ENCODE measurements at places on chromosomes 5 and 9.

DNA sequence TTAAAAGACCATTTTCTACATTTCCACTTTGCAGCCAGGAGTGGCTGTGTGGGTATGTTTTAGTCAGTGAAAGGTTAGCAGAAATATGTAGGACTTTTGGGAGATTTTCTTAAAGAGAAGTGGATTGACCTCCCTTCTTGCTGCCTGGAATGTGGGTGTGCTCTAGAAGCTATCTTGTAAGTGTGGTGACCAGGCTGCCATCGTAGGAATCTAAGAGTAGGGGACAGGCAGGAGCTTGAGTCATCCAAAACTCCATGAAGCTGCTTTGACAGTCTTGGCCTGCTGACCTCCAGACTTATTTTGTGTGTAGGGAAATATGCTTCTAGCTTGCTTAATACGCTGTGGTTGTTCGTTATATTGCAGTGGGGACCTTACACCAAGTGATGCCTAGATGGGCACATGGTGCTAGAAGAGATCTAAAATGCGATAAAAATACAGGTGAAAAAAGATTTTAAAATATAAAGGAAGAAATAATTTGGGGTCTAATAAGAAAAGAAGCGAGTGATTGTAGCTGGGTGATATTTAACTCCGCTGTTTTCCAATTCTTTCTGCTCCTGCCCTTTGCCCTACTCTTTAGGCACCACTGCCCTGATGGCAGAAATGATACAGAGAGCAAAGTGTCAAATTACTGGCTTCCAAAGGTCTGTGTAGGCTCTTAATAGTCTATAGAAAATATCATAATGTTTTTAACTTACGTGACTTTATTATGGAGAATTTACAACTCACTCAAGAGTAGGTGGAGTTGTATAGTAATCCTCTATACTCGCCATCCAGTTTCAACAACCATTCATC, 298.2 kb upstream of the ZNF608 start:
- DNase-seq, result no peak

- no peak for DNase-seq
These were observed 776.7 kb downstream of the DTWD2 start for GRCh38 chr5:118211606-118212005.

DNA sequence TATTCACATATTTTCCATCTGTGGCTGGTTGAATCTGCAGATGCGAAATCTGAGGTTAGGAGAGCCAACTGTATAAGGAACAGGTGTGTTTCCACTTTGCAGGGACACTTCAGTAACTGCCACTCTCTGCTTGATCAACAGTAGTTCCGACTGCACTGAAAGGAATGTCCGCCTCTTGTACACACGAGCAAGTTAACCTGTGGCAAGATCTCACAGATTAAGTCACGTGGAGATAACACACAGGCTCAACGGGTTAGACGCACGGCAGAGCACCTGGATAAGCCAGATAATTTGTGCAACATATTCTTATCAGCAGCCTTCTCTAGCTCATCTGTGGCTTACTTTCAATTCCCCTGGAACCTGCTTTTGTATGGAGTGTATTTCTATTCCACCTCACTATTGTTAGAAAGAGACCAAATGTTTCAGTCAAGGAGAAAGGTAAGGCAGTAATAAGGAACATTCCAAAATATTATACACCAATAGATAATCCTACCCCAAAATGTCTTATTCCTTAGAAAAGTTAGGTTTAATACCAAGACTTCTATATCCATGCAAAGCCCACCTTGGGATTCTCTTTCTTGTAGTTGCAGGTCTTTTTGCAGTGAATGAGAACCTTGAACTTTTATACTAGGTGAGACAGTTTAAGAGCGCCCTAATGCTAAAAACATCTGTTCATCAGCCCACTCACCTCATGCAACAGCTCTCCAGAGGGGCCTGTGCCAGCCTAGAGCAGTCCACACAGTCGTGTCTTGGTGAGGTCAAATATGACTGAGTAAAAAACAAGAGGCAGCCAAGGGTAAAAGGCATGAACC, 6.5 kb upstream of the C9 start:
- no peak for DNase-seq

DNA sequence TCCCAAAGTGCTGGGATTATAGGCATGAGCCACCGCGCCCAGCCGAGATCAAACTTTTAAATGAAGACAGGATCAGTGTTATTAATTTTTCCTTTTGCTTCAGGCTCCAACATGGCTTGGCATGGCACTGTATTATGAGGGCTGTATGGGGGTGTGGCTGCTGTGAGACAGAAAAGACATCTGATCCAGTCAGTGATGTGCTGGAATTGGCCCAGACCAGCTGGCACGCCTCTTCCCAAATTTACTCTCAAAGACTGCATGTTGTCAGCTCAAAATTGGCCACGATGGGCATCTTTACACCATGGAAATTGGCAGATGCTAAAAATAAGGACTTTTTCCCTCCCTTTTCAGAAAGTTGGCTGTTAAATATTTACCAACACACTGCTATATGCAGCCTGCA, 12.1 kb upstream of the COL27A1 start:
- no peak for DNase-seq

- no peak for DNase-seq
These were observed 1.0 kb upstream of the TSLP start for GRCh38 chr5:111070272-111071134.

DNA sequence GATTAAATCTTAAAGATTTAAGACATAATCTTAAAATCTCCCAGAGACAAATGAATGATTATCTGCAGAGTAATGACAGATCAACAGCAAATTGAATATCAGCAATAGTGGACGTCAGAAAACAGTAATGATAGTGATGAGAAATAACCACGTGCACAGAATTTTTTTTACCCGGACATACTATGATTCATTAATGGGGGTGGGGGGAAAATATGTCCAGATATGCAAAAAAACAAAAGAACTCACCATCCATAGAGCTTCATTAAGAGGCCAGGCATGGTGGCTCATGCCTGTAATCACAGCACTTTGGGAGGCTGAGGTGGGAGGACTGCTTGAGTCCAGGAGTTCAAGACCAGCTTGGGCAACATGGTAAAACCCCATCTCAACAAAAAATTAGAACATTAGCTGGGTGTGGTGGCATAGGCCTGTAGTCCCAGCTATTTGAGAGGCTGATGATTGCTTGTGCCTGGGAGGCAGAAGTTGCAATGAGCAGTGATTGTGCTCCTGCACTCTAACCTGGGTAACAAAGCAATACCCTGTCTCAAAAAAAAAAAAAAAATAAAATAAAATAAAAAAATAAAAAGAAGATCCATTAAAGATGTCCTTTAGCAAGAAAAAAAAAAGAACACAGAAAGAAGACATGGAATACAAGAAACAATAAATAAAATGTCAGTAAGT, 30.9 kb upstream of the SHOC1 start:
- DNase-seq, result no peak

DNA sequence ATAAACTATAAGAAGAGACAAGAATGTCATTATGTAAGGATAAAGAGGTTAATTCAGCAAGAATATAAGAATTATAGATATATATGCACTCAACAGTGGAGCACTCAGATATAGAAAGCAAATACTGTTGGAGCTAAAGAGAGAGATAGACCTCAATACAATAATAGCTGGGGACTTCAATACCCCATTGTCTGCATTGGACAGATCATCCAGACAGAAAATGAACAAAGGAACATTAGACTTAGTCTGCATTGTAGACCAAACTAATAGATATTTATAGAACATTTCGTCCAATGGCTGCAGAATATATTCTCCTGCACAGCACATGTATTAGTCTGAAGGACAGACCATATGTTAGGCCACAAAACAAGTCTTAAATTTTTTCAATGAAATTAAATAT, 777.1 kb downstream of the CDH18 start:
- DNase-seq, result no peak

- peak; percentile 47 for DNase-seq
These were observed 86.2 kb downstream of the PTPN3 start for GRCh38 chr9:109411798-109412352.

GRCh38 chr5:30880514-30880913, 313.0 kb upstream of the CDH6 start:
- no peak for DNase-seq

DNA sequence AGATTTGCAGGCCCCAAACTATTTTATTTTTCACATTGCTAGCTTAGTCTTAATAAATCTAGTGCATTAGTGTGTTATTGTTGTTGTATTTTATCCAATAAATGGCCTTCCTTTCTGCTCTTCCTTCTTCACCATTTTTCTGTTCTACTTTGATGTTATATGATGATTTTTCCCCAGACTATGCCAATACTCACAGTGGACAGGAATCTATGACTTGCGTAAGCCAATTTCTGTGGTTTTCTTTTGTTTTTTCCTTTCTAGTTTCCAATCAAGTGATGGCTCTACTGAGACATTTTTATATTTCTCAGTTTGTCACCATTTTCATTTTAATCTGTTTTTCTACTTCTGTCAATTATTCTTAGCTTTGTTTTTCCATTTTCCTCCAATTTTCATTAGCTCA, 106.8 kb upstream of the FBXL7 start:
- no peak for DNase-seq

- DNase-seq, result no peak
These were observed 306.6 kb upstream of the DMRT1 start for GRCh38 chr9:534886-535285.

- no peak for DNase-seq
These were observed 46.9 kb upstream of the FREM1 start for GRCh38 chr9:14957109-14957508.

GRCh38 chr5:149487672-149488071, 63.6 kb downstream of the CSNK1A1 start:
- no peak for DNase-seq

DNA sequence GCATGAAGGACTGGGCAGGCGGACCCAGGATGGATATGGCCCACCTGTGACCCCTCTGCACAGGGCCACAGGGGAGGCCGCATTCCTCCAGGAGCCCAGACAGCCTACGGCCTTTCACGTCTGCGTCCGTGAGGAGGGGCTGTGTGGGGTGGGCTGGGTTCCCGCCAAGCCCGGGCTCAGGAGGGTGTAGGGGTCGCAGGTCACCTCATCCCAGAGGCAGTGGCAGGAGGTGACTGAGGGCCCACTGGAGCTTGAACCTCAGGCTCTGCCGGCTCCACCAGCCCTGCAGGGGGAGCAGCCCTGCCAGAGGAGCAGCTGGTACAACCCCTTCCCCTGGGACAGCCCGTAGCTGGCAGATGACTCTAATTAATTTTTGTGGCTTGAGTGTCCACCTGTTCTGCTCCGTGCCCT, 40.7 kb upstream of the CACNA1B start:
- DNase-seq, result no peak

All from Panc1 (cell line).